ENCODE measurements at places on chromosomes 11 and 22.

- DNase-seq = no peak
Observed at GRCh38 chr11:71488681-71489270, 35.8 kb downstream of the NADSYN1 start.

- DNase-seq = no peak
Observed at GRCh38 chr11:124751391-124751740, 689 bp downstream of the VSIG2 start.

- no peak for DNase-seq
Observed at GRCh38 chr11:8809241-8809938, 101.6 kb upstream of the AKIP1 start.

DNA sequence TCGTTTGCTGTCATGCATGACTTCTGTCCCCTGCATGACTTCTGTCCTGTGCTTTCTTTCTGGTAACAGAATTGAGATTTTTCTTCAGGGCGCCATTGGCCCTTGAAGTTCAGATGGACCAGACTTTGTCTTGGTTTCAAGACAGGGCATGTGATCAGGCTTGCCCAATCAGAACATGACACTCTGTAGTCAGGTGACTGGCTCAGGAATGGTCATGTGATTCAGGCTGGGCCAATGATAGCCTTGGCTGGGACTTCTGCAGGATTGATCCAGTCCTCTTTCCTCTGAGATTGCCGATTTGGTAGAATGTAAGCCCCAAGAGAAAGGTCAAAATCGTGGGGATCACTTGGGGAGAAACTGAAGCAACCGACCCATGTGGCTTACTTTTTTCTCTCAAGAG lies 90.5 kb upstream of the ALX4 start:
- no peak for DNase-seq

GRCh38 chr22:23858484-23858815 lies 775 bp downstream of the SLC2A11 start:
- no peak for DNase-seq

GRCh38 chr11:57903011-57903410 lies 120.7 kb upstream of the OR9Q1 start:
- no peak for DNase-seq

DNA sequence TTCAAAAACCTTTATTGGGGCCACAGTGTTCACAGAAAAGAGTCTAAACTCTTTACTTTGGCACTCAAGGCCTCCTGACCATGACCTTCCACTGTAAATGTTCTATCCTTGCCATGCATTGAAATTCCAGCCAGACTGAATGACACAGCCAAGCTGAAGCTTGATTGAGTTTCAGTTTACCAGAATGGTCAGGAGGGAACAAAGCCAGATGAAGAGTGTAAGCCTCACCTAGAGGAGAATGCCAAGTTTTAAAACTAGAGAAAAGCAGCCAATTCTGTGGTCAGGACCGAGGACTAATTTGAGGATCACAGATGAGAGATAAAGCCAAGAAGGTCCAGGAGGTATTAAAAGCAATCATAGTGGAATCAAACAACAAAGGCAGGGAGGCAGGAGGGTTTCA lies 215.3 kb downstream of the KCNA4 start:
- DNase-seq = no peak

GRCh38 chr11:19889531-19889930 lies 176.9 kb downstream of the NAV2 start:
- DNase-seq = no peak

GRCh38 chr11:90363739-90364138 lies 140.9 kb upstream of the CHORDC1 start:
- no peak for DNase-seq

- no peak for DNase-seq
Observed at GRCh38 chr11:115591380-115591779, 87.2 kb upstream of the CADM1 start.

- DNase-seq = no peak
Observed at GRCh38 chr22:21697021-21697771, 31.4 kb downstream of the PPIL2 start.

DNA sequence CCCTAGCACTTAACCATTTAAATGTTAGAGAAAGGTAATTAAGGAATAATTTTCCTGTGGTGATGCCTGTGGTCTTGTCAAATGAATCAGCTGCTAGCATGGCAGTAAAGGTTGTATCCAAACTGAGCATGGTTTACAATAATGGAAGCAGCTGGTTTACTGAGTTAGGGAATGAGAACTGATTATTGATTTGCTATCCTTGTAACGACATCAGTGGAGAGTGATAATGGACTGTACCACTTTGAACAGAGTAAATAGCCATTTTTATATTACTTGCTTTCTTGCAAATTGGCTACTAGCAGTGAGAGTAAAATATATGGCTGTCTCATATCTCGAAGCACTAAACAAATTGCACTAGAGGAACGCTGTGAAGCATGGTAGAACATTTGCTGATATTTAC lies 589.0 kb upstream of the ANO5 start:
- DNase-seq = no peak

GRCh38 chr22:33867118-33867866 lies 53.0 kb downstream of the LARGE1 start:
- DNase-seq = no peak

Measured in activated CD4-positive, alpha-beta T cell treated with anti-CD3 and anti-CD28 coated beads for 24 hours (primary cell).